PC-3 (cell line): ENCODE measurements at places on chromosomes 11 and 22.
A peak's percentile ranks its signal among the peaks of the same experiment; 100 is the strongest.

- DNase-seq = no peak
These were observed 71.6 kb downstream of the RPL27A start for GRCh38 chr11:8754241-8754640.

GRCh38 chr11:99148352-99148751 lies 127.6 kb downstream of the CNTN5 start:
- DNase-seq = no peak

GRCh38 chr11:112128483-112129121 lies 35.3 kb downstream of the IL18 start:
- DNase-seq = peak; percentile 97

DNA sequence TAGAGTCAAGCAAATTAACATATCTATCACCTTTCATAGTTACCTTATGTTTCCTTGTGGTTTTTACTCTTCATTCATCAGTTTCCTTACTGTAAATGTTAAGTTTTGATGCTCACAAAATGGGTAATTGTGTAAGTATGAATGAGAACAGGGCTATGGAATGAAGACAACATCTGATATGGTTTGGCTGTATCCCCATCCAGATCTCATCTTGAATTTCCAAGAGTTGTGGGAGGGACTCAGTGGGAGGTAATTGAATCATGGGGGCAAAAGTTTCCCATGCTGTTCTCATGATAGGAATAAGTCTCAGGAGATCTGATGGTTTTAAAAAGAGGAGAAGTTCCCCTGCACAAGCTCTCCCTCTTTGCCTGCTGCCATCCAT lies 107.6 kb downstream of the CCDC34 start:
- DNase-seq = no peak

DNA sequence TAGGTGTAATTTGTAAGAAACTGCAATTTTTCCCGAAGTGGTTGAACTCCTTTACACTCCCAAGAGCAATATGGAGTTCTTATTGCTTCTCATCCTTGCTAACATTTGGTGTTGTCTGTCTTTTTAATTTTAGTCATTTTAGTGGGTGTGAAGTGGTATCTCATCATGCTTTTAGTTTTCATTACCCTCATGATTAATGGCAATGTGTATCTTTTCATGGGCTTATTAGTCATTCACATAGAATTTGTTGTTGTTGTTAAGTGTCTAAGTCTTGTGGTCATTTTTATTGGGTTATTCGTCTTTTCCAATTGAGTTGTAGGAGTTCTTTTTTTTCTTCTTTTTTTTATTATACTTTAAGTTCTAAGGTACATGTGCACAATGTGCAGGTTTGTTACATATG lies 238.3 kb upstream of the SESN3 start:
- DNase-seq = no peak

DNA sequence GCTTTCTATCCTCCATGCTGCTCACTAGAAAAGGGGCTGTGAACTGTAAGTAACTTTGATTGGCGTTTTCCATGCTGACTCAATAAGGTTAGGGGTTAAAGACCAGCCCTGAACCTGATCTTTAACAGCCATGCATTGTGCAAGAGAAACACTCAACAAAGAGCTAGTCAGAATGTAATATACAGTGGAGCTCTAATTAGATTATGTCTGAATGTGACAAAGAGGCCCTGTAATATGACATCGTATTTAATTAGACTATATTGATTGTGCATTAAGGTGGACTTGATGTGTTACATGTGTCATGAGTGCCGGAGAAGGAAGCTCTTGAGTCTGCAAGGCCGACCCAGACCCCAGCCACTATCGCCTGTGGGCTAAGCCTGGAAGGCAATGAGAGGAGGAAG lies 70.5 kb downstream of the PKNOX2 start:
- DNase-seq = no peak
